ENCODE measurements at places on chromosomes 2 and 18.

DNA sequence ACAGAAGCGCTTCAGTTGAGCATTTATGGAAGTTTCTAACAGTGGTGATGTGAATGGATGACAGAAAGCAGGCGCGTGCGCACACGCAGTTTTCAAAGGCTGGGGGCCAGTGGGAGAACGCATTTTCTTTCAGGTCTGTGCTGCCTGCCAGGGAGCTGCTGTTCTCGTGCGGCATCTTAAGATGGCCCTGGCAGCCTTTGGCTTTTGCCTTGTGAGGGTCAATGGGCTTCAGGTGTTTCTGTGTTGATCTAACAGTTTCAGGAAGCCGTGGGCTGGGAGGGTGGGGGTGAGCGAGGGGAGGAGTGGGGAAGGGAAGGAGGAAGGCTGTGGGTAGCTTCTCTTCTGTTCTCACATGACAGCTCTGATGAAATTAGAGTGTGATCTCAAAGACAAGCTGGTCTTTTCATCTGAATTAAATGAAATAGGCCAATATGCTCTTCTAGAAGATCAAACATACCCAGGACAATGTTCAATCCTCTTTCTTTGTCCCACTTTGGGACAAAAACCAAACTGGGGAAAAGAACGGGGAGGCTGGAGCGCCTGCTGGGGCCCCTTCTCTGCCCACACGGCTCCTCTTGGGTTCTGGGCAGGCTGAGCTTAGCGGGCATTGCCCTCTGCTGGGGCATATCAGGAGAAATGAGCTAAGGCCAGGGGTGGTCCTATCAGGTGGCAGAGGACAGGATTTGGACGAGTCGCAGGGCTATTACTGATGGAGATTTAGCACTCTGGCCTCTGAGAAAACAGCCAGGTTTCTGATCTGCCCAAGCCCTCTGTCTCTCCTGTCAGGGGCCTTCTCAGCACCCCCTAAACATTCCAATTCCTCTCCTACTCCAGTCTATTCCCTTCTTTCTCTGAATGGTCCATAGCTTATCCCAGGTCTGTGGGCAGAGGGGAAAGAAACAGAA lies 126.2 kb upstream of the LGALSL start:
- peak; percentile 46 for DNase-seq

DNA sequence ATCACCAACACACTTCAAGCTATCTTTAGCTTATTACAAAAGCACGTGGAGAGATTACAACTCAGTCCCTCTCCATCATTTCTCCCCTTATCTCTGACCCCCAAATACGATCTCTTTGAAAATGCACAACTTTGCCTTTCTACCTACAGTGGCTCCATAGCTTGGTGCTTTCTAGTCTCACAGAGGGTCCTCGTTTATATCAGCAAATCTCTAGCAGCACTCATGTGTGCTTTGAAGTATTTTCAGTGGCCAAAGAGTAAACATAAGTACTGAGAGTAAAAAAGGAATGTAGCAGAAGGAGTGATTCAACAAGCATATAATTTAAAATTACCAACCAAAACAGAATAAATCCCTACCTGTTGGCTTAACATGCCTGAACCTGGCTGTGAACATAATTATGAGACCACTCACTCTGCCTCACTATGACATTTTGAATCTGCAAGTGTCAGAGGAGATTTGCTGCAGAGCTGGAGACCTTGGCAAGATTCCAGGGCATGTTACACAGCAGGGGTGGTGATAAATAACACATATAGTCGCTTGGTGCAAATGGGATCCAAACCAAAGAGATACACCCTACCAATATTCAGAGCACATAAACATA lies 54.6 kb downstream of the LAMA3 start:
- DNase-seq, result no peak

GRCh38 chr2:232999354-232999753 lies 13.7 kb downstream of the NGEF start:
- DNase-seq, result no peak

DNA sequence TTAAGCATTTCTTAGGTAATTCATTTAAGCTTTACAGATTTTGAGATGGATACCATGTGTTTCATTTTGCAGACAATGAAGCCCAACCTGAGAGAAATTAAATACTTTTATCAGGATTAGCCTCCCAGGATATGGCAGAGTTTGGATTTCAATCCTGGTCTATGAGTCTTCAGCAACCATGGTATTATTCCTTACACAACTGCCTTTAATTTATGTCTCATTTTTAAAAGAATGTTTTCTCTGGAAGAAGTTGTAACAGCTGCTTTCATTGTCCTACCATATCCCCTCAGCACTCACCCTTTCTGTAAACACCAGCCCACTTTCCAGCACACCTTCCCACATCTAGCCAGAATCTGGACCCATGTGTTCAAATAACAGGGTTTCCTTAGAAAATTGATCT lies 863.7 kb upstream of the VRK2 start:
- DNase-seq, result no peak

- DNase-seq, result no peak
These were observed 1337.9 kb upstream of the CHAC2 start for GRCh38 chr2:52429740-52430139.

GRCh38 chr2:188330316-188331053 lies 38.8 kb downstream of the GULP1 start:
- DNase-seq, result no peak

GRCh38 chr2:176552501-176553135 lies 283.4 kb downstream of the MTX2 start:
- DNase-seq, result no peak

- DNase-seq, result no peak
These were observed 791.6 kb downstream of the GALR1 start for GRCh38 chr18:78041218-78041617.

GRCh38 chr2:86211033-86211795 lies 12.0 kb downstream of the MRPL35 start:
- no peak for DNase-seq

GRCh38 chr2:222920657-222921186 lies 59.9 kb downstream of the ACSL3 start:
- DNase-seq, result no peak

GRCh38 chr2:224427471-224427870 lies 25.6 kb upstream of the FAM124B start:
- no peak for DNase-seq

DNA sequence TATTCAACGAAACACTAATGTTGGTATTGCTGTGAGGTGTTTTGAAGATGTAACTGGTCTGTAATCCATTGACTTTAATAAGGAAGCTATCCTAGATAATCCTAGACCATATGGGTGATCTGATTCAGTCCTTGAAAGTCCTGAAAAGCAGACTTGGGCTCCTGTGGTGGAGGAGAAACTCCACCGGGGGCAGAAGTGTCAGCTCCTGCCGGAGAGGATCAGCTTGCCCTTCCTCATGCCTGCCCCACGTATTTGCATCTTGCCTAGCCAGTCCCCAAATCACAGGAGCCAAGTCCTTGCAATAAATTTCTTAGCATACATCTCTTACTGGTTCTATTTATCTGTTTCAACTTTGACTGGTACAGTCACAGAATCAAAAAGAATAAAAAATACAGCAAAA lies 144.2 kb upstream of the DLGAP1 start:
- no peak for DNase-seq

GRCh38 chr2:68196120-68196716 lies 38.5 kb downstream of the PNO1 start:
- DNase-seq, result no peak

DNA sequence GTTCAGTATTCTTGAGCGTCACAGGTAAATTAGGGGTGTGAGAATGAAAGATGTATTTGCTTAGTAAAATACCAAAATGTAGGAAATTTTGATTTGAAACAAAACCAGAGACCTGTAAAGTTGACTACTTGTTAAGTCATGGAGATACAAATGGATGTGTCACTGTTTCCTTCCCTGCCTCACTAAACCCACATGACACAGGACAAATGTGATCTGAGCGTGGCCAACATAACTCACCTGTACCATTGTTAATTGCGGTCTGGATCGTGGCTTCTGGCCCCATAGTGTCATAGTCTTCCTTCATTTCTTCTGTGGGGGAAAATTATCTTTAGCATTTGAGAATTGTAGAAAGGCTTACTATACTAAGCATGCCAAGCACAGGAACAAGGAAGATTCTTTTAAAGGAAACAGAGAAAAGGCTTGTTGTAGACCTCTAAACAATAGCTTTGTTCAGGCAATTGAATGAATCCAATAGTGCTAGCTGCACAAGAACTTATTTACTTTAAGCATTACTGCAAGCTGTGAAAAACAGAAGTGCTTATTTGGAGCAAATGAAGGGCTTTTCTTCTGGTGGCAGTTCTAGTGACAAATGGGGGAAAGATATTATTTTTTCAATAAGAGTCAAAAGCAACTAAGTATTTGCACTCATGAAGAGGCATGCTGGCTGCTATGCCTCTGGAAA lies 95.2 kb downstream of the ZEB2 start:
- no peak for DNase-seq

GRCh38 chr2:26429779-26430578 lies 28.3 kb downstream of the DRC1 start:
- DNase-seq, result no peak

DNA sequence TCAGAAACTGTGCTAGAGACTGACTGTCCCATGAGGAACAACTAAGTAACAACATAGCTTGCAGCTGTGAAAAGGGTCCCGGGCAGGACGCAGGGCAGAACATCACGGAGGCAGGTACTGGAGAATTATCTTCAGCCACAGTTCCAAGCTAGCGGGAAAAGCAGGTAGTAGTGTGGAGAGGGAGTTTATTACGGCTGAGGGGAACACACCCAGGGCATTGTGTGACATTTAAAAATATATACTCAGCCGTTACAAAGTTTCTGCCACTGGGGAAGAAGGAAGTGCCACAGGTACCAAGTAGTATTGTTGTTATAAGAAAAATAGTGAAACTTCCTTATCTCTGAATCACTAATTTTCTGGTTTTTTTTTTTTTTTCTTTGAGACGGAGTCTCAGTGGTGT lies 179.6 kb downstream of the LAMA1 start:
- DNase-seq, result no peak

DNA sequence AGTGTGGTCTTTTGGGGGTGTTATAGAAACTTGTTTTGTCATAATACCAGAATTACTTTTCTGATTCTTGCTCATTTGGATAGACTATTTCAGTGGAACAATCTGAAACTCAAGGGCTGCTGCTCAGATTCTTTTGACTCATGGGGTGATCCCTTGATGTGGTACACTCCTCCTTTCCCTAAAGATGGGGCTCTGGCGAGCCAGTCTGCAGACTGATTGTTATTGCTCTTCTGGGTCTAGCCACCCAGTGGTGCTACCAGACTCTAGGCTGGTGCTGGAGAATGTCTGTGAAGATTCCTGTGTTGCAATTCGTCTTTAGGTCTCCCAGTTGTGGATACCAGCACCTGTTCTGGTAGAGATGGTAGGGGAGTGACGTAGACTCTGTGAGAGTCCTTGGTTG lies 4.2 kb upstream of the MARS2 start:
- no peak for DNase-seq

- no peak for DNase-seq
These were observed 111.5 kb upstream of the EPC2 start for GRCh38 chr2:148533004-148533403.

- peak; percentile 74 for DNase-seq
These were observed 11.2 kb downstream of the ZNF142 start for GRCh38 chr2:218648088-218648786.

DNA sequence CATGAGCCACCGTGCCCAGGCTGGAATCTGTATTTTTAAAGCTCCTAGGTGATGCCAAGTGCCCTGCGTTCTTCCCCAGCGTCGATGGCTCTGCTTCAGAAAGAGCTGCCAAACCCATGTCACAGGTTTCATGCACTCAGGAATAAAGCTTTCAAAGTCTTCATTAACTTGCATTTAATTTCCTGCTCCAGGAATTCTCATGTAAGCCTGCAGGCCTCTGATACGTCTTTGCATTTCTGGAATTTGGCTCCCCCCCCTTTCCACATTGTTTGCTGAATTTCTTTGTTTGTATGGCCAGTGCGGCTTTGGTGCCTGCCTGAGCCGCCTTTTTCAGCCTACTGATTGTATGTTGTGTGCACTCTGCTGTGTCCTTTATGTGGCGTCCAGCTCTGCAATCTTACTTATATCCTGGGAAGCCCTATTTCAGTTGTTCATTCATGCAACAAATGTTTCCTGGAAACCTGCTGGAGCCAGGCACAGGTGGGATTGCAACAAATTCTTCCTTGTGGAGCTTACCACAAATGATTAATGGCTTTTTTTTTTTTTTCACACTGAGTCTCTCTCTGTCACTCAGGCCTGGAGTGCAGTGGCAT lies 17.9 kb upstream of the OTOF start:
- no peak for DNase-seq

DNA sequence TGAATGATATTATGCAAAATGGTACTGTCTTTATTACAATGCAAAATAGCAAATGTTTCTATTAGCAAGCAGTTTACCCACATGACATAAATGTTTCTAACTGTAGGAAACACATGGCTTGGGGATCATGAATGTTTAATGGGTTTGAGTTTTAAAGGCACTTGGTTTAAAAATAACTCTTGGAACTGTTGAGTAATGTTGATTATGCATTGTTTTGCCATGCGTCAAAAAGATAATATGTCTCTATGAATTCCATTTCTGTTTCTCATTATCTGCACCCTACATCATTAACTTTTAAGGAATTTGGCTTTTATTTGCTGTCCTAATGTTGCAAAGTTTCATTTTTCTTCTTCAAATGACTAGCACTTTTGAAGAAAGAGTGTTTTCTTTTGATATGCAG lies 1355.5 kb downstream of the SUCLG1 start:
- DNase-seq, result no peak

- DNase-seq, result no peak
These were observed 13.1 kb downstream of the KLF11 start for GRCh38 chr2:10056439-10056838.

GRCh38 chr2:165886487-165887146 lies 67.0 kb downstream of the TTC21B start:
- DNase-seq, result no peak

DNA sequence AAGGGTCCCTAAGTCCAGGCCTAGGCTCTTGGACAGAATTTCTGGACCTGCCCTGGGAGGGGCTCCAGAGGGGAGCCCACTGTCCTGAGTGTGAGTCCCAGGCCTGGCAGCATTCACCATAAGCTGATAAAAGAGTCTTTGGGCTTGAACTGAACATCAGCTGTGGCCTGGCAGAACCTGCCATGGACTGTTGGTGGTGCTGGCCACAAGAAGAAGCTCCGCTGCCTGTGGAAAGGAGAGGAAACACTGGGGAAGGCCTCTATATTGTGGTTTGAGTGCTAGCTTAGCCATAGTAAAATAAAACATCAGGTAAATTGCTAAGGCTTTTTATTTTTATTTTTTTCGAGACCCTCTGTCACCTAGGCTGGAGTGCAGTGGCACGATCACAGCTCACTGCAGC lies 20.9 kb upstream of the BAZ2B start:
- DNase-seq, result no peak

GRCh38 chr2:140079038-140079437 lies 1298.8 kb upstream of the NXPH2 start:
- no peak for DNase-seq

DNA sequence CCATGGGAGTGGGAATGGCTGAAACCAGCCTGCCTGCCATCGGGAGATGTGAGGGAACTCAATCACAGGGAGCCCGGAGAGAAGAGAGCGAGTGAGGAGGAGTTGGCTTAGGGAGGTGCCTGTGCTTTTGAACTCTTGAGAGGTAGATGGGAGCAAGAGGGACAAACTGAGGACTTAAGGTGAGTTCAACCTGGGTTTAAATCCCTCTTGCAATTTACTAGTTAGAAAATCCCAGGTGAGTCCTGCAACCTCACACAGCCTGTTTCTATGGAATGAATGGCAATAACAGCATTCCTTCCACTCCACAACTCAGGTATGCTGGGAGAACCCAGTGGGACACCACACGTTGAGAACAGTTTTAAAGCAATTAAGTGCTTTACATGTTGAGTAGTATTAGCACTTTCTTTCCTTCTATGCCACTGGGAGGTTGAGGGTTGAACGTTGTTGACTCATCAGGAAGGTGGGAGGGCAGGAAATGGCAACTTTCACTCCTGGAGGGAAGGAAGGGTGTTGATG lies 57.3 kb downstream of the VIT start:
- no peak for DNase-seq

All from GM13976 (cell line).